Left colon (tissue), 2 donors: ENCODE measurements at places on chromosomes 16 and 17.
A peak's percentile ranks its signal among the peaks of the same experiment; 100 is the strongest.

DNA sequence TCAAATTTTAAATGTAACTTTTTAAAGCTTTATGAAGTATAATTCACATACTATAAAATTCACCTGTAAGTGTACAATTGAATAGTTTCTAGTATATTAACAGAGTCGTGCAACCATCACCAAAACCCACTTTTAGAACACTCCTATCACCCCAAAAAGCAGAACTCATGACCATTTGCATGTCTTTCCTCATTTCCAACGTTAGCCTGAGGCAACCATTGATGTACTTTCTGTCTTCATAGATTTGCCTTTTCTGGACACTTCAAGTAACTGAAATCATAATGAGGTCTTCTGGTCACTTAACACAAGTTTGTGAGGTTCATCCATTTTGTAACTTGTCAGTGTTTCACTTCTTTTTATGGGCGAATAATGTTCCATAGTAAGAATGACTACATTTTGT is 33.2 kb downstream of the METTL16 start:
- no peak for DNase-seq

GRCh38 chr17:1640329-1641064 is 5.0 kb downstream of the SCARF1 start:
- no peak for DNase-seq

GRCh38 chr16:50293994-50294855 is 27.9 kb downstream of the ADCY7 start:
- no peak for DNase-seq

DNA sequence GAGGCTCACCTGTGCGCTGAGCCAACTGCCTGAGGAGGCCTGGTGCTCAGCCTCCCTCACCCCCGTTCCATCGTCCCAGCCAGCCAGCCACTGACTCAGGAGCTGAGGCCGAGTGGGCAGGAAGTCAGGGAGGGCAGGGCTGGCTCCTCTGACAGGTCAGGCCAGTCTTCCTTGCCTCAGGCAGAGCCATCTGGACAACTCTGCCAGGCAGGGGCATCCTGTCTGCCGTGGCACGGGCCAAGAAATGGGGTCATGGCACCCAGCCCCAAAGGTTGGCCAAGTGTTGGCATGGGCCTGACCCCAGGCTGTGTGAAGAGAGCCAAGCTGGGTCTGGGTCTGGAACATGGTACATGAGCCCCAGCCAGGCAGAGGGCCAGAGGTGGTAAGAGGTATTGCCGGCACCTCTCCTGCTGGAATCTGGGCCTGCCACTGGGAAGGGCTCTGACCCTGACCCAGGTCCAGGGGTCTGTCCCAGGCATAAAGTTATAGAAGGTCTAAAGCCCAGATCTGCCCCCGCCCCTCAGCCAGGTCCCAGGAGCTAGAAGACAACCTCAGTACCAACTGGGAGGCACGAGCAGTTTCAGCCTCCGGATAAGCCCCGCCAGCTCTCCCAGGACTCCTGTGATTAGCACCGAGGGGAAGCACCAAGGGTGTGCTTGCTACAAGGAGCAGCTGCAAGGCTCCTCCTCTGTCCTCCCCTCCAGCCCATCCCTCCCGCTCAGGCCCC is 2.5 kb upstream of the VASN start:
- no peak for DNase-seq

DNA sequence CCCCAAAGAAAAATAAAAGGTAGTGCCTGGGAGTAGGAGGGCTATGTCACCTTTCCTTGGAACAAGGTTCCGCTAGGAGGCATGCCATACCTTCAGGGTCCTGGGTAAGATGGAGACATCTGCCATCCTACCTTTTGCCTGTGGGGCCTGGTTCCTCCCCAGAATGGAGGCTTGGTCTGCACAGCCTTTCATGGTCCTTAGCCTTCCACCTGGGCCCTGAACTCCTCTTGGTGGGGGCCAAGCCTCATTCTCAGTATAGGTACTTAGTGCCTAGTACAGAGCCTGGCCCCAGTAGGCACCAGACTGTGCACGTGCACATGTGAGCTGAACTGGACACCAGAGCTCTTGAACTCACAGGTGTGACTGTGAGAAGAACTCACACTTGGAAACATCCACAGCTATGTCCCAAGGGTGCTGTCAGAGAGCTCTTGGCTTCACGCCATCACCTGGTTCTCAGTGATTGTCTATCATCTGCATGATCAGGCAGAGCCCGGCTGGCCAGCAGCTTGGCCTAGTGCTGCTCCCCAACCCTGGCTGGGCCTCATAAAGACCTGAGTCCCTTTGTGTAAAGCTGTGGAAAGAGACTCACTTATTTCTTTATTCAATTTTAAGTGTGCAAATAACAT is 143.2 kb downstream of the SOCS1 start:
- DNase-seq = no peak

DNA sequence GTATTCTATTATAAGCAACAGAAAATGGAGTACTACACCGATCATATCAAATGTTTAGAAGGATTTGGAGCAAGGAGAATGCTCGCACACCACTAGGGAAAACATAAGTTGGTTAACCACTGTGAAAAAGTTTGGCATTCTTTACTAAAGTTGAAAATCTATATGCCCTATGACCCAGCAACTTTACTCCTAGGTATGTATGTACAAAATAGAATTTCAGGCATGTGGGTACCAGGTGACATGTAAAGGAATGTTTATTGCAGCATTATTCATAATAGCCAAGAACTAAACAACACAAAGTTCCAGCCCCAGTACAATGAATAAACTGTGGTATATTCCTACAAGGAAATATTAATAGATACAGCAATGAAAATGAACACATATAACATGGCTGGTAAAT is 5.8 kb upstream of the HBZ start:
- DNase-seq = no peak

GRCh38 chr16:9904526-9904925 is 277.7 kb downstream of the GRIN2A start:
- no peak for DNase-seq

- DNase-seq = no peak
Observed at GRCh38 chr17:50129353-50129727, 620 bp downstream of the SAMD14 start.

DNA sequence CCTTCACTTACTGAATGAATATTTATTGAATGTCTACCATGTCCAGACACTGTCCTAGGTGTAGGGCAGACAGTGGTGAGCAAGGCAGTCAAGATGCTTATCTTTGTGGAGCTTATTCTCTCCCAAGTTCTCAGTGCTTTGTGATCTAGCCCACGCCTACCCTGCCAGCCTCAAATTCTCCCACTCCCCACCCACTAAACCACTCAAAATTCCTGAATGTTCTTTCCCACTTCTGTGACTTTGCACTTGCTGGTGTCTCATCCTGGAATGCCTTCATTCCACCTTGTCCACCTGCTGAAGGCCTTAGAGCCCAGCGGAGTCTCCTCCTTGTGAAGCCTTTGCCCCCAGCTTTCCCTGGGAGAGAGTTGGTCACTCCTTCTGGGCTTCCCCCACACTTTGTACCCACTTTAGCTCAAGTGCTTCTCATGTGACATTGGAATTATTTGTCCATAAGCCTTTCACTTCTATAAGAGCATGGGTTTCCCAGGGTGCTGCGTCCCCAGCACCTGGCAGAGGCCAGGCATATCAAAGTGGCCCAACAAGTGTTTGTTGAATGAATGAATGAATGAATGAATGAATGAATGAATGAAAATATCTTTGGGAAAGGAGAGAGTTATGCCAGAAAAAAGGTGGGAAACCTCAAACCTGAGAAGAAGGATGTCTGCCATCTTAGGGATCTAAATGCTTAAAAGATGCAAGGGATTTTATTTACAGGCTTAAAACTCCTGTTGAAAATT is 23.0 kb downstream of the CCDC182 start:
- no peak for DNase-seq

GRCh38 chr16:86256995-86257394 is 253.3 kb upstream of the FOXF1 start:
- no peak for DNase-seq

GRCh38 chr16:86951831-86952598 is 365.2 kb downstream of the C16orf95 start:
- DNase-seq = no peak

DNA sequence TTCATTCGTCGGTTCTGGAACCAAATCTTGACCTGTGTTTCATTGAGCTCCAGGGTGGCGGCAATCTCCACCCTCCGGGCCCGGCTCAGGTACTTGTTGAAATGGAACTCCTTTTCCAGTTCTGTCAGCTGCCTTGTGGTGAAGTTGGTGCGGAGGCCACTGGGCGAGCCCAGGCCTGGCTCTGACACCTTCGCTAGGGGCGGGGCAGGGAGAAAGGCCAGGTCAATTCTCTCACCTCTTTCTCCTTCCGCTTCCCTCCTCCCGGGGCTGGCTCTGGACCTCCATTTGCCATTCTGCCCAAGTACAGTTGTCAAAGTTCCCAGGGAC is 1.2 kb downstream of the HOXB1 start:
- no peak for DNase-seq

GRCh38 chr17:79799174-79799537 is 2.3 kb upstream of the CBX8 start:
- DNase-seq = no peak

GRCh38 chr17:44865231-44865660 is 17.6 kb downstream of the HIGD1B start:
- DNase-seq = peak; percentile 49

DNA sequence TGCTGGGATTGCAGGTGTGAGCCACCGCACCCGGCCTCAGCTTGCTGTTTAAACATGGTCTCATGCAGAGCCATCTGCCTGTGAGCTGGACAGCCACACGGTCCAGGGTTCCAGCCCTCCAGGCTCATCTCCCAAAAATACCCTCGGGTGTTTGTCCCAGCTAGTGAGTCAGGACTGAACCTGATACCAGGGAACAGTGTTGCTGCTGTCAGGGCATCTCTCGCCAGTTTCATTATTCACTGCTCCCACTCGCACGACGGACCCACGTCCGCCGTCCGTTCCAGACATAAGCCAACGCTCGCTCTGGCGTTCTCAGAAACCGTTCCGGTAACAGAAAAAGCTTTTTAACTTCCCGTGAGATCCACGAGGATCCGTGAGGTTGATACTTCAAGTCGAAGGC is 77.6 kb downstream of the NXN start:
- DNase-seq = no peak
